ENCODE measurements at places on chromosomes 7 and 10.

GRCh38 chr7:66699998-66700397 lies 40.5 kb upstream of the RABGEF1 start:
- no peaks in the 10 kb centered on the region for H3K36me3 ChIP-seq
- no peaks in the 10 kb centered on the region for H3K27me3 ChIP-seq
- H3K4me3 ChIP-seq, result no peak overlapping the region
- no peaks in the 10 kb centered on the region for H3K4me1 ChIP-seq

DNA sequence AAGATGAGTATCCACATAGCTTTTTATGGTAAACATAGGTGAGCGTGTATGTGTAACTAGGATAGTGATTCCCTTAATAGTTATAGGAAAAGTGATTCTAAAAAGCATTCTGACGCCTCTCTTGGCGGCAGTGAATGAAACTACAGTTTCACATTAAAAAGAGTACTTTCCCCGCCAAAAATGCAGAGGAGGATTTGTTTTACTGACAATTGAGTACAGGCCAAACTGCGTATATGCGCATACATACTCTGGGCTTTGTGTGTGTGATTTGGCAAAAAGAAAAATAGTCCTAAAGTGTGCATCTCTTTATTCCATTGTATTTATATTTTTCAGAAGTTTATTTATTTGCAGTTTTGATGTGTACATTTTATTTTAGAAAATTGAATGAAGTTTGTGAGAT lies 10.3 kb downstream of the CUL1 start:
- H3K4me3 ChIP-seq, result no peak overlapping the region
- no peak for DNase-seq
- 0 out of 2 replicates have a peak, but pooled peaks cover 3% of the 10 kb centered on the region for H3K36me3 ChIP-seq
- no peak overlapping the region for H3K27ac ChIP-seq
- H3K27me3 ChIP-seq, result no peaks in the 10 kb centered on the region
- peaks cover 26% of the 10 kb centered on the region for H3K4me1 ChIP-seq

DNA sequence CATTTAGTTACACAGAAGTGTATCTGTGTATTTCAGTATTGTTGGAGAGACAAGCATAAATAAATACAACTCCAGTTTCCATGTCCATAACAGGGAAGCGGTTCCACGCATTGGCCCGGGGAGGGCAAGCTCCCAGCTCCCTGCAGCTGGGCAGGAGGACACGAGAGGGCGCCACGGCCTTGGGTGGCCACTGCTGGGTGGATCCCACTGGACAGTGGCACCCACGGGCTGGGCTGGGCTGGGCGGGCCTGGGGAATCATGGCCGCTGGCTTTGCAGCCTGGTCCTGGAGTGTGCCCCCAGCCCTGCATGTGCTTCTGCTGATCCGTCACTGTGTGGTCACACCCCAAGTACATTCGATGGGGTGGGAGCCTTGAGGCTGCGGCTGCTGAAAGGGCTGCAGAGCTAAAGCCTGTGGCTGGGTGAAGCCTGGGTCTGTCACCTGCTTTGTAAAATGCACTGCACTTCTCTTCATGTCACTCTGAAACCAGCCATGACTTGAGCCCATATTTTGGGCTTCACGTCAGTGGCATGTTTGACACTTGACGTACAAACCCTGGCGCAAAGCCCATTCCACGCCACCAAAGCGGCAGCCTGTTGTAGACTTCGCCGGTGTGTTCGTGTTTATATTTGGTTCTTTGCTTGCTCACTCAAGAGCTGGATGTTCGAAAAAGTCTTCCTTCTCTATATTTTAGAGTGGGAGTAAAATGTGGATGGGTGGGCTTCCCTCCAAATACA lies 27.5 kb downstream of the LRRC27 start:
- no peak overlapping the region for H3K4me3 ChIP-seq
- H3K27ac ChIP-seq, result no peak overlapping the region
- DNase-seq, result no peak

GRCh38 chr7:3243680-3244079 lies 57.4 kb upstream of the SDK1 start:
- H3K36me3 ChIP-seq, result no peaks in the 10 kb centered on the region
- no peaks in the 10 kb centered on the region for H3K4me1 ChIP-seq
- no peaks in the 10 kb centered on the region for H3K27me3 ChIP-seq

DNA sequence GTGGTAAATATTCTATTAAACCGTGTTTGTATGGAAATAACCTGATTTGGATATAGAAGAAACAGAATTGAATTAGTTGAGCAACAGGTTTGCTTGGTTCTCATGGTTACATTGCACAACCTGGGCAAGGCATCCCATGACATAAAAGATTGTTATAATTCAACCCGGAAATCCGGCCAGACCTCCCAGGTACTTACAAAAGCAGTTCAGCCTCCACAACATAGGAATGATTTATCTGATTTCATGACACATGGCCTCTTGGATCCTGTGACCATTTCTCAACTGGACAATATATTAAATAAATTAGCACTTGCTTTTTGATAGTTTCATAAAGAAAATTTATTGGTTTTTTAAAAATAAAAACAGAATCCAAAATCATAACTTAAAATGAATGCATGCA lies 55.1 kb upstream of the PTPN12 start:
- no peak overlapping the region for H3K27ac ChIP-seq
- no peak overlapping the region for H3K4me3 ChIP-seq
- no peaks in the 10 kb centered on the region for H3K4me1 ChIP-seq
- H3K27me3 ChIP-seq, result no peaks in the 10 kb centered on the region
- DNase-seq, result no peak

DNA sequence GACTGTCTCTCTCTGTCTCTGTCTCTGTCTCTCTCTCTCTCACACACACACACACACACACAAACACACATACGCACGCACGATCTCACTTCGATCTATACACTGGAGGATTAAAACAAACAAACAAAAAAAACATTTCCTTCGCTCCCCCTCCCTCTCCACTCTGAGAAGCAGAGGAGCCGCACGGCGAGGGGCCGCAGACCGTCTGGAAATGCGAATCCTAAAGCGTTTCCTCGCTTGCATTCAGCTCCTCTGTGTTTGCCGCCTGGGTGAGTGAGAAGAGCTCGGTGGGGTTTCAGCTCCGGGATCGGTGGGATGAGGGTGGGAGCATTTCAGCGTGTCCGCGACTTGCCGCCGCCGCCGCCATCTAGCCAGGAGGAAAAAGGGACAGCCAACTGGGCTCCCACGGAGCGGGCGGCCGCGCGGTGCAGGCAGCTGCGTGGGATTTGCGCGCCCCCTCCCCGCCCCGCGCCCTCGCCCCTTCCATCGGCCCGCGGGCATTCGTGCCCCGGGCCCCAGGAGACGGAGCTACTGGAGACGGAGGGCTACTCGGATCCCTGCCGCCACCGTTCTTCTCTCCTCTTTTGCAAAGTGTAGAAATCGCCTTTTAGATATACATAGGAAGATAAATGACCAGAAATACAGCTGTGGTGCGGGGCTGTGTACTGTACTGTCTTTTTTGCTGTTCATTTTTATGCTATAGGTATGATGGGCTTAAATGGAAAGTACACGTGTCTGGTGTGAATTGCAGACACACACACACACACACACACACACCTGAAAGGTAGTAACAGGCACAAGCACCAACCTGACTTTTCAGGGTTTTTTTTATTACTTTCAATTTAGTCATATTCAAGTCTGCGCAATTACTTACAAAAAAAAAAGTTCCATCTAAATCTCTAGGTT lies 581 bp downstream of the PTPRZ1 start:
- DNase-seq, result no peak
- no peaks in the 10 kb centered on the region for H3K4me1 ChIP-seq
- no peaks in the 10 kb centered on the region for H3K36me3 ChIP-seq

DNA sequence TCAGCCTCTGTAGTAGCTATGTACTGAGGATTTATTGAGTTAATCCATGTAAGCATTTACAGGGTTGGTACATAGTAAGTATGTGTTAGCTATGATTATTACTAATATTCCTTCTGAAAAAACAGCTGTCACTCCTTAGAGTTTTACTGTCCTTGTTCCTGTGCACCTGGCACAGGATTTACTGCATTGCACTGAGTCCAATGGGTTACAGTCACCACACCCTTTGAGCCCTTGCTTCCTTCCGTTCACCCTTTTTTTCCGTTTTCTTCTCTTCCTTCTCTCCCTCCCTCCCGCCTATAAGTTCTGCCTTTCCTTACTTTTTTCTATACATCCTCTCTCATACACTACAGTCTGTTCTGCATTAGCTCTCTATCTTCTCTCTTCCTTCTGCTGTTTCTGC lies 12.5 kb upstream of the CDK6 start:
- H3K4me3 ChIP-seq, result no peak overlapping the region
- DNase-seq, result no peak
- no peaks in the 10 kb centered on the region for H3K4me1 ChIP-seq
- H3K27ac ChIP-seq, result no peak overlapping the region
- no peaks in the 10 kb centered on the region for H3K36me3 ChIP-seq

- H3K27ac ChIP-seq, result no peak overlapping the region
- peaks cover 7% of the 10 kb centered on the region for H3K27me3 ChIP-seq
Observed at GRCh38 chr10:121592155-121592890, 5.9 kb downstream of the FGFR2 start.

DNA sequence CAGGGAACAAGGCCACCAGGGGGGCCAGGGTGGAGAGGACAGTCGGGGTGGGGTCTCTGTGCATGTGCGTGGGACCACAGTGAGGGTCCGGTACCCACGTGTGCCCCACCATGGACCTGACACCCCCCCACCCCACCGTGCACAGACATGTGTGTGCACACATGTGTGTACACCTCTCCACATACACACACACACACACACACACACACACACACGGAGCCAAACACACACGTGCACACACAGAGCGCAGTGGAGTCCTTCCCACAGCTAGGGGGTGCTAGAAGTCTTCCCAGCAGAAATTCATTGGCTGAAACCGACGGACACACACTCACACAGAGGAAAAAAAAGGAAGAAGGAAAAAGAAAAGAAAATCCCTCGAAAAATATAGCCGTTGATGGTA lies 42.8 kb upstream of the GNA12 start:
- no peaks in the 10 kb centered on the region for H3K27me3 ChIP-seq
- H3K27ac ChIP-seq, result no peak overlapping the region
- no peak overlapping the region for H3K4me3 ChIP-seq
- no peaks in the 10 kb centered on the region for H3K36me3 ChIP-seq
- DNase-seq, result no peak

GRCh38 chr10:96225119-96225518 lies 46.2 kb downstream of the BLNK start:
- peaks cover 5% of the 10 kb centered on the region for H3K4me1 ChIP-seq
- H3K36me3 ChIP-seq, result peaks cover 42% of the 10 kb centered on the region
- no peak for DNase-seq
- no peak overlapping the region for H3K27ac ChIP-seq

DNA sequence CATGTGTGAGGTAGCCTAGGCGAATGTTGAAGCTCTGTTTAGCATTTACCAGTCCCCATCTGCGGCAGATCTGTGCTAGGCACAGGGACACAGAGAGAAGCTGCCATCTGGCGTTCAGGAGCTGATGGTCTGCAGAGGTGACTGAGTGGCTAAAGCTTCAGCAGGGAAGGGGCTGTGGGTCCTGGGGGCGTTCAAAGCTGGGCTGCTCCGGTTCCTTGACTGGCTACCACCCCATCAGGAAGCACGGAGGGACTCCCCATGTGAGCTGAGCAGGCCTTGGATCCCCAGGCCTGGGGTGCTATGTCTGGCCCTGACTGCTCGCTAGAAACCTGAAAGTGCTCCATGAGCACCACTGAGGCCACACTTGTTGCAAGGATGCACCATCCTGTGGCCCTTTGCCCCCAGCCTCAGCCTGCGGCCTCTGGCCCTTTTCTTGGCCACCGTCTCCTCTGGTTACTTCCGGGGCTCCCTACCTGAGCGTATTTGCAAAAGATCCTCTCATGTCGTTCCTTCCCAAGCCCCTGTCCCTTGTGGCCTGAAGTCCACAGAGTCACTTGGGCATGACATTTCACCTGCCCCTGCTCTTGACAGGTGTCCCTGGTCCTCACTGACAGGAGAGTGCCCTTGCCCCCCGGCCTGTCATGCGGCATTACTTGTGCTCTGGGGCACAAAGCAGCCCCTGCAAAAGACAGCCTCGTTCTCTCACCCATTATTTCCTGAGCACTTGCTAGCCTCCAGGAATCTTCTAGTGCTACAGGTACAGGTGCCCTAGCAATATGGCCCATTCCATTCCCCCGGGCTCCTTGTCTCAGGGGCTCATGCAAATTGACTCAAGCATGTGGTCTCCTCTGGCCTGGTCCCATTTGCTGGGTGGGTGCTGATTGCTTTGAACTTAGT lies 108.1 kb downstream of the GLRX3 start:
- H3K36me3 ChIP-seq, result no peaks in the 10 kb centered on the region
- no peak overlapping the region for H3K4me3 ChIP-seq
- H3K27ac ChIP-seq, result no peak overlapping the region
- DNase-seq, result no peak
- no peaks in the 10 kb centered on the region for H3K4me1 ChIP-seq
- no peaks in the 10 kb centered on the region for H3K27me3 ChIP-seq

DNA sequence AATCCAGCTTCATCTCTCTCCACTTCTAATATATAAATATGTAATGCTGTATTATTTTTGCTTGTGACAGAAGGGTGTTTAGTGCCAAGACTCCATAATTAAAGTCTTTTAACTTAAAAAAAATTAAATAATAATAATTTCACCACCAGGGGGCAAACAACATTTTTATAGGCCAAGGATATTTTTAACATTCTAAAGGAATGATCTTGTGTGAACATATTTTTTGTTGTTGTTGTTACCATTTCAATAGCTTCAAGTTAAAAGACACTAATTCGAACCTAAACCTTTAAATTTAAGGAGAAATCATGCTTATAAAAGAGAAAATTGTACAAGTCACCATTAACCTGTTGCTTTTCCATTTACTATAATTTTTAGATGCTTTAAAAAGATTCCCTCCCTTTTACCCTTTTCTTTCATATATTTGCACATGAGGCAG lies 7.5 kb upstream of the DNAJC1 start:
- no peaks in the 10 kb centered on the region for H3K4me1 ChIP-seq
- H3K27ac ChIP-seq, result no peak overlapping the region
- H3K27me3 ChIP-seq, result no peaks in the 10 kb centered on the region
- H3K36me3 ChIP-seq, result no peaks in the 10 kb centered on the region
- no peak overlapping the region for H3K4me3 ChIP-seq

GRCh38 chr10:123860209-123860608 lies 31.4 kb downstream of the CPXM2 start:
- no peak for DNase-seq
- no peaks in the 10 kb centered on the region for H3K36me3 ChIP-seq
- H3K4me1 ChIP-seq, result 0 out of 2 replicates have a peak, but pooled peaks cover 5% of the 10 kb centered on the region
- H3K27me3 ChIP-seq, result peaks cover 1% of the 10 kb centered on the region
- no peak overlapping the region for H3K27ac ChIP-seq

DNA sequence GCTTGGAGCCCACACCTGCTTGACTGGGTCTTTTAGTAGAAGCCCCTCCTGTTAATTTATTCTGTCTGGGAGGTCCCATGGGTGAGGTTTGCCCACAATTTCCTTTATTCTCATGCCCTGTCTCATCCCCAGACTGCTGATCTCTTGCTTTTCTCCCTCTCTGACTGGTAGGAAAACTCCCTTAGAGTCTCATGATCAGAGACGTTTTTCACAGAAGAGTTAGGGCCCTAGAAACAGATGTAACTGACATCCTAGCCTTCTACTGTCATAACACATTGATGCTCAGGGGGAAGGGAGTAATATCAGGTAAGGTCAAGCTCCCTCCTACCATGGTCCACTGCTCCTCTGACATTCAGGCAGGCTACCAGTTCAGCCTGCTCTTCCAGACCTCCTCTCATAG lies 43.7 kb upstream of the WASL start:
- no peak overlapping the region for H3K27ac ChIP-seq
- no peak overlapping the region for H3K4me3 ChIP-seq
- no peaks in the 10 kb centered on the region for H3K27me3 ChIP-seq
- no peaks in the 10 kb centered on the region for H3K4me1 ChIP-seq

GRCh38 chr7:80440883-80441282 lies 71.0 kb downstream of the GNAT3 start:
- H3K36me3 ChIP-seq, result no peaks in the 10 kb centered on the region
- H3K4me1 ChIP-seq, result no peaks in the 10 kb centered on the region
- H3K27ac ChIP-seq, result no peak overlapping the region
- H3K4me3 ChIP-seq, result no peak overlapping the region
